Activated naive CD4-positive, alpha-beta T cell treated with anti-CD3 and anti-CD28 coated beads for 36 hours (primary cell): ENCODE measurements at places on chromosomes 4 and X.
A peak's percentile ranks its signal among the peaks of the same experiment; 100 is the strongest.

DNA sequence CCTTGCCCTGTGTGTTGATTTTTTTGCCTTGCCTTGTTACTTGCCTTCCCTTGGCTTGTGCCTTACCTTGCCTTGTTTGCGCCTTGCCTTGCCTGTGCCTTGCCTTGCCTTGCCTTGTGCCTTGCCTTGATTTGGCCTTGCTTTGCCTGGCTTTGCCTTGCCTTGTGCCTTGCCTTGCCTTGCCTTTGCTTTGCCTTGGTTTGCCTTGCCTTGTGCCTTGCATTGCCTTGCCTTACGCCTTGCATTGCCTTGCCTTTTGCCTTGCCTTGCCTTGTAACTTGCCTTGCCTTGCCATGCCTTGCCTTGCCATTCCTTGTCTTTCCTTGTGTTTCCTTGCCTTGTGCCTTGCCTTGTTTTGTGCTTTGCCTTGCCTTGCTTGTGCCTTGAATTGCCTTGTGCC is 94.6 kb downstream of the TAB3 start:
- DNase-seq, result no peak

- no peak for DNase-seq
Measured at GRCh38 chrX:119778829-119779228, 12.6 kb downstream of the RPL39 start.

GRCh38 chr4:127463883-127464282 is 168.9 kb upstream of the INTU start:
- no peak for DNase-seq

DNA sequence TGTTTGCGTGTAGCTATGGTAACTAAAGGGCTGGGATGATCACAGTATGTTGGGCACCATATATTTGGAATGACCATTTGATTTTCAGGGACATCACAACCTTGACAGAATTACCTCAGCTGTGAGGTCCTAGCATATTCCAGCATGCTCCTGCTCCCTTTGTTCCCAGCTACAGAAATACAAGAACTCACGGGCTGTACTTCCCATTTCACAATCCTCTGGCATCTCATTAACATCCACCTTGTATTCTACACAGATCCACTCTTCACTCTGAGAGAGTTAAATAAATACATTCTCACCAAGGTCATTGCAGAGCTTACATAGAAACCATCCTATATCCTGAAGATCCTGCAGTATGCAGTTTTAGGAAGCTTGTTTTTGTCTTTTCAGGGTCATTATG is 169.7 kb downstream of the FRMPD4 start:
- DNase-seq, result no peak

DNA sequence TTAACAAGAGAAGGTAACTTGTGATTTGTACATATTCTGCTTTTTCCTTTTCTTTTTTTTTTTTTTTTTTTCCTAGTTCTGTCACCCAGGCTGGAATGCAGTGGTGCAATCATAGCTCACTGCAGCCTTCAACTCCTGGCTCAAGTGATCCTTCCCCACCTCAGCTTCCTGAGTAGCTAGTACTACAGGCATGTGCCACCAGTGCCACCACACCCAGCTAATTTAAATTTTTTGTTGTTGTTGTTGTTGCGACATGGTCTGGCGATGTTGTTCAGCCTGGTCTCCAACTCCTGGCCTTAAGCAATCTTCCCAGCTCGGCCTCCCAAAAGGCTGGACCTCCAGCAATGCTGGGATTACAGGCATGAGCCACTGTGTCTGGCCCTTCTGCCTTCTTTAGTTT is 1.5 kb upstream of the TACR3 start:
- DNase-seq, result no peak

DNA sequence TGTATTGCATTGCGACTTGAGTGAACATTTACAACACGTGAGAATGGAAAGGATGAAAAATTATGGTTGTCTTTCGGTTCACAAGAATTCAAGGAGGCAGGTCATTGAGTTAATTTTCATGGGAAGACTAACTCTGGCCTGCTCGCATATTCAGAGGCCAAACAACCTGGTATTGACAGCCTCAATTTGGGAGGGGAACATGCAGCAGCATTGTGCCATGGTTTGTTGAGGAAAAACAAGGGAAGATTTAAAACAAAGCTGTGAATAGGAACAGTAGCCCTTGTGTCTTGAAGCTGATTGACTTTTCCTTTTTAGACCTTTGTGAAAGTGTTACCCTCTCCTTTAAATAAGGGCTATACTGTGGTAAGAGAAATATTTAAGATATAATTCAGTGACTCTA is 31.9 kb downstream of the FAT4 start:
- DNase-seq, result no peak

DNA sequence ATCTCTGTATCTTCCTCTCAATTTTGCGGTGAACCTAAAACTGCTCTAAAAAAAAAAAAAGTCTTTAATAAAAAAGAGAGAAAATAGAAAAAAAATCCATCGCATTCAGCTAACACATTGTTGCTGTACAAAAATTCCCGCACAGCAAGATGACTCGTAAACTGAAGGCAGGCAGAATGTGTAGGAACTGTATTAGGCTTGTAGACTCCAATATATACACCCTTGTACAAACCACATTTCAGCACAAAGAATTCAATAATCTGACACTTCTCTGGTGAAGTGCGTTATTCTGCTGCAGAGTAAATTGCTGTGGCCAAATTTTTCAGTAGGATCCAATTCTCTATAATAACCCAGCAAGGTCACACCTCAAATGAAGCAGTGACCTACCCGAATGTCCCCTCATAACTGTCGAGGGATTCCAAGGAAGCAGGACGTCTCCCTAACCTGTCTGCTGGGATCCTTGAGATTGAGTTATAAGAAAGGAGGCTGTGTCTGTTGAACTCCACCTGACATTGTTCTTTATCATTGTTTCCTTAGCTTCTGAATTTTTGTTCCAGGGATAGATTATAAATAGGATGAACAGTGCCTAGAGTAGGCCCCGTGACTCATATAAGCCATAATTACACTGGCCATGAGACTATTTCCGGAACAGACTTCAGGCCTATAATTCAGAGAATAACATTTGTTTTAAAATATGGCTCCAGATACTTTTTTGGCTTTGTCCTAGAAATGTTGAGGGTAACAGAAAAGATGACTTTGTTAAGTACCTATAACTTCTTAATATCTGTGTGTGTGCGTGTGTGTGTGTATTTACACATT is 348.3 kb downstream of the PCDH7 start:
- DNase-seq, result no peak

- no peak for DNase-seq
Measured at GRCh38 chr4:116849620-116850019, 235.8 kb downstream of the TRAM1L1 start.

GRCh38 chr4:7852568-7853185 is 87.0 kb downstream of the AFAP1 start:
- DNase-seq, result peak; percentile 35

- DNase-seq, result no peak
Measured at GRCh38 chr4:10612476-10612875, 72.1 kb downstream of the CLNK start.

DNA sequence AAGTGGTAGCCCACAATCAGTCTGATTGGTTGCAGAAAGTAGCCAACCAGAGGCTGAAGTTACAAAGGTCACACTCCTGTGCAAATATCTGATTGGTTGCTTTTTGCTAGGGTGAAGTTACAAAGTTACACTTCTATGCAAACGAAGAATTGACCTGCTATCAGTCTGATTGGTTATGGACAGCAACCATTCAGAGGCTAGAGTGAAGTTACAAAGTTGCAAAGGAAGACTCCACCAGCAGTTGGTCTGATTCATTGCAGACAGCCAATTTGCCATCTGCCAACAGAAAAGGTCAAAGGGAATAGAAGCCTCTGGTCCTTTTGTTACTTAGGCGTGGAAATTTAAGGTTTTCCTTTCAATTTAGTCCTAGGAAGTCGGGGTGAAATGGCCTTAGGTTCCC is 377.7 kb downstream of the PRDM5 start:
- no peak for DNase-seq

DNA sequence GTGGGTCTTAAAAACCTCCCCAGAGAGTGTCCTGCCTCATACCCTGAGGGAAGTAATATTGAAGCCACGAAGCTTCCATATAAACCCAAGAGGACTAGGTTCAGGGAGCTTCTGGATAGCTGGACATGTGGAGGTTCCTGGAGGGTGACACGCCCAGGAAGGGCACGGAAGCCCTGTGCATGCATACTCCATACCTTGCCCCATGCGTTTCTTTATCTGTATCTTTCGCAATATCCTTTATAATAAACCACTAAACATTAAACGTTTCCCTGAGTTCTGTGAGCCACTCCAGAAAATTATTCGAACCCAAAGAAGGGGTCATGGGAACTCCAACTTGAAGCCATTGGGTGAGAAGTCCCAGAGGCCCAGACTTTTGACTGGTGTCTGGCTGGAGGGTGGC is 45.7 kb upstream of the HPF1 start:
- DNase-seq, result no peak

DNA sequence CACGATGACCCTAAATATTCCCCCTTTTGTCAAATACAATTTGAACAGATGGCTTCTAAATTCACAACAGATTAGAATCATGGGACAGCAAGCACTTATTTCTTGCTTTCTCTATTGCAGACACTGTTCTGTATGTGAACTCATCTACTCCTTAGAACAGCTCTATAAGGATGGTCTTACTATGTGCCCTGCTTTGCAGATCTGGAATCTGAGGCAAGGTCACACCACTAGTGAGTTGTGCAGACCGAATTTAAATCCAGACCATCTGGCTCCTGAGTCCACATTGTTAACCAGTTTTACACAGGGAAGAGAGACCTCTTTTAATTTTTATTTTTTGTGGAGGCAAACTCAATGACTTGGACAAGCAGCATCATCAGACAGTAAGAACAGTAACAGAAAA is 50.2 kb downstream of the GPRIN3 start:
- no peak for DNase-seq

DNA sequence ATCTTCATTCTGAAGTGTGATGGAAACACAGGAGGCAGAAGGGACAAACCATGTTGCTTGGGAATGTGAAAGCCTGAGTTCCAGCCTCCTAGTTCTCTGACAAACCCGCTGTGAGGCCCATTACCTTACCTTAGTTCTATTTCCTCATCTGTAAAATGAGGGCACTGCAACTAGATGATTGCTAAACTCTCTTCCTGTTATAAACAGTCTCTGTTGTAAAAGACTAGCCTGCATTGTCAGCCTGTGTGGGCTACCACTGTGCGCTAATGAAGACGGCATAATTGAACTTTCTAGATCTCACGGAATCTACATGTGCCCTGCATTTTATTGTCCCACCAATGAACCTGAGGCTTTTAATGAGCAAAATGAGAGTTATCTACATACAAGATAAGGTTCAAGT is 147.2 kb downstream of the AFF2 start:
- DNase-seq, result no peak

DNA sequence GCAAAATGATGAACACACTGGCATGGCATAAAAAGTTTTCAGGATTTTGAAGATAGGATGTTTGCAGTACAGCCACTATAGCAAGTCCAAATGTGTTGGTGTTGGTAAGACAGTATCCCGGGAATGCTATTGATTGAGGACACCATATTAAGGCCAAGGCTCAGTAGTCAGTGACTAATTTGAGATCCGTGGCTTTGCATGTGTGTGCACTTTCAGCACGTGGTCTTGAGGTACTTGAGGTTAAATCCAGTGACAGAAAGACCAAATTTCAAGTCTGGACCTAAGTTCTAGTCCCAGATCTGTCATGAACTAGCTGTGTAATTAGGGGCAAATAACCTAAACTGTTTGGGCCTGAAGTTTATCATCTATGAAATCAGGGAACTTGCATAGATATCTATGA is 76.5 kb upstream of the ETNPPL start:
- DNase-seq, result no peak

DNA sequence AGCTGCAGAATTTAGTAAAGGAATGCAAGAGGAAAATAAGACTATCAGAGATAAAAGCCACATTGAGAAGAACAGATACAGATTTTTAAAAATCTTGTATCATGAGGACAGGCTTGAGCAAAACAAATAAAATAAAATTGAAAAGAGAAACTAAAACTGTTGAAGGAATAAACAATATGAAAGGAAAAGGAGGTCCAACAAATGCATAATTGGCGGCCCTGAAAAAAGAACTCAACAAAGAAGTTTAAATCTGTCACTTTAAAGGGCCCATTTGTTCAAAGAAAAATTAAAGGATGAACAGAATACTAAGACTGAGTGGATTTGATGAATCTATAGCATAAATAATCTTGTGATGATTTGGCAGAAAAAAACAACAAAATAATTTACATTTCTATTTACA is 36.5 kb downstream of the TMPRSS11B start:
- DNase-seq, result no peak

DNA sequence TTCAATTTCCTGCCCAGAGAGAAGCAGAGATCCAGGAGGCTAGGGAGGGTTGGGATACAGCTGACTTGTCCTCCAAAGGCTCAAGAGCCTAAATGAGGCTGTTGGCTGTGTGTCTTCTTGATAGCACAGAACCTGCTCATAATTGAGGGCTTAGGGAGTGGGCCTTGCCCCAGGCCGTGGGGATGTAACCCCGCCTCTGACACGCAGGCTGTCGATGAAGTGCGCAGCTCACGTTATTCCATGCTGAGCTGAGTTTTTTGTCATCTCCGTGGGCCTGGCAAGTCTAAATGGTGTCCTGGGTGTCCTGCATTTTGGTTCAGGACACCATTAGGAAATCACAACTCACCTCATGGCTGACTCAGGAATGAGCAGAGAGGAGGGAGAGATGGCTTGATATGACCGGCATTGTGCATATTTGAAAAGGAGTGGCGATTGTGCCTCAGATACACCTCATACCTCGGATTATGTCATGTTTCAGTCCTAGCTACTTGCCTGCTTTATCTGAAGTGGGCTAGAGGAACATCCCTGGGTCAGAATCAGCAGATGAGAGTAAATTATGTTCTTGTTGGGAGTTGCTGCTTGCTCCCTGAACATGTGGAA is 43.7 kb downstream of the FHDC1 start:
- no peak for DNase-seq

GRCh38 chr4:78796526-78796925 is 20.4 kb downstream of the BMP2K start:
- DNase-seq, result no peak

GRCh38 chrX:10611441-10612090 is 8.8 kb downstream of the MID1 start:
- DNase-seq, result no peak

- DNase-seq, result no peak
Measured at GRCh38 chrX:19555236-19555635, 39.9 kb upstream of the MAP3K15 start.
